ENCODE measurements at places on chromosomes 13 and 19. TPM values are rescaled to one million over a fixed set of nuclear protein-coding genes. Genes with fewer than 3 reads are reported as not detected.
A peak's percentile ranks its signal among the peaks of the same experiment; 100 is the strongest.

DNA sequence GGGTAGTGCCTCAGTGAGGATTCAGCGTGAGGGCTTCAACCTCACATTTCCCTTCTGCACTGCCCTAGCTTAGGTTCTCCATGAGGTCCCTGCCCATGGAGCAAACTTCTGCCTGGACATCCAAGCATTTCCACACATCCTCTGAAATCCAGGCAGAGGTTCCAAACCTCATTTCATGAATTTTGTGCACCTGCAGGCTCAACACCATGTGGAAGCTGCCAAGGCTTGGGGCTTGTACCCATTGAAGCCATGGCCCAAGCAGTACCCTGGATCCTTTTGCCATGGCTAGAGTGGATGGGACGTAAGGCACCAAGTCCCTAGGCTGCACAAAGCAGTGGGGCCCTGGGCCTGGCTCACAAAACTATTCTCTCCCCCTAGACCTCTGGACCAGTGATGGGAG lies 877.1 kb upstream of the KLHL1 start:
- H3K36me3 ChIP-seq = no peaks in the 10 kb centered on the region
- H3K27me3 ChIP-seq = no peaks in the 10 kb centered on the region
- no peak overlapping the region for H3K4me3 ChIP-seq

DNA sequence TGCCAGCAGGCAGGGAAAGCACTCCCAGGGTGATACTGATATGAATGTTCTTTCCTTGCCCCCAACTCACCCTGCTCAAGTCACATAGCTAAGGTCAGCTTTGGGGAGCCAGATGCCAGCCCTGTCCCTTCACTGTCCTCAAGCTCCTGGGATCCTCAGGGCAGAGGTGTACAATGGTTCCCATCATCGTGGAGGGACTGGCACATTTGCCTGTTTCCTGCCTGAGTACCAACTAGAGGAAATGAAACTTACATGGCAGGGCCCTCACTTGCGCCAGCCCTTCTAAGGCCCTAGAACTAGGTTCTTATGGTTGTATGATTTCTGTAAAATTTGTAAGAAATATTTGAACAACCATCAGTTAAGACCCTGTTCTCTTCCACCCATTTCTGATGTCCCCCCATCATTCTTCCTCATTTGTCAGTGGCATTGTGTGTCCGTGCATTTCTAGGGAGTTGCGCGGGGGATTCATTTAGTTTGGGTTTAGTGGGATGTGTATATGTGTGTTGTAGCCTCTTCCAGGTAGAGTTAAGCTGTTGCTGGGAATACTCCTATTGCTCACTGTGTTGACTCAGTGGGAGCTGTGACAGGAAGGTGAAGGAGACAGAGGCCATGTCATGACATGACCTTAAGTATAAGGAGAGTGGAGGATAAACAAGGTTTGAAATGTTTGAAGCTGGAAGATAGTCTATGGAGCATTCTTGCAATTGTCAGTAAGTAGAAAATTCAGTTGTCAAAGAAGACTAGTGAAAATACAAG lies 41.3 kb upstream of the RCBTB2 start:
- no peaks in the 10 kb centered on the region for H3K4me1 ChIP-seq
- H3K27ac ChIP-seq = no peak overlapping the region
- no peak overlapping the region for H3K4me3 ChIP-seq
- no peaks in the 10 kb centered on the region for H3K27me3 ChIP-seq
- no peaks in the 10 kb centered on the region for H3K36me3 ChIP-seq

DNA sequence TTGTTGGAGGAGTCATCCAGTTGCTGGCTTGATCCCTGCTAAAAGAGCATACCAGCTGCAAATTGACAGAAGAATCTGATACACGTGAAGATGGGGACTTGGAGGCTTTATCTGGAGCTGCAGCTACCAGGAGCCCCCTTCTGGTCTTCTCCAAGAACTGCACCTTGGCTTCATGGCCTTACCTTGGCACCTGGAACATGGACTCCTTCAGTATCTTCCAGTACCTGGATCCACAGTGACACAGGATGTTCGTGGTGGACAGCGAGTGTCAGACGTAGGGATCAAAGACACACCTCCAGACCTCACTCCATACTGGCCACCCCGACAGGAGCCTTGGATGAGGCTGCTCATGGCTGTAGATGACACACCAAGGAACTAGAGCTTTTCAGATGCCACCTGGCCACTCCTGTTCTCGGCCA lies 9.9 kb upstream of the ACSBG2 start:
- DNase-seq = peak; percentile 81
- no peaks in the 10 kb centered on the region for H3K27me3 ChIP-seq
- no peaks in the 10 kb centered on the region for H3K36me3 ChIP-seq
- H3K4me1 ChIP-seq = no peaks in the 10 kb centered on the region
- no peak overlapping the region for H3K4me3 ChIP-seq
- no peak overlapping the region for H3K27ac ChIP-seq

DNA sequence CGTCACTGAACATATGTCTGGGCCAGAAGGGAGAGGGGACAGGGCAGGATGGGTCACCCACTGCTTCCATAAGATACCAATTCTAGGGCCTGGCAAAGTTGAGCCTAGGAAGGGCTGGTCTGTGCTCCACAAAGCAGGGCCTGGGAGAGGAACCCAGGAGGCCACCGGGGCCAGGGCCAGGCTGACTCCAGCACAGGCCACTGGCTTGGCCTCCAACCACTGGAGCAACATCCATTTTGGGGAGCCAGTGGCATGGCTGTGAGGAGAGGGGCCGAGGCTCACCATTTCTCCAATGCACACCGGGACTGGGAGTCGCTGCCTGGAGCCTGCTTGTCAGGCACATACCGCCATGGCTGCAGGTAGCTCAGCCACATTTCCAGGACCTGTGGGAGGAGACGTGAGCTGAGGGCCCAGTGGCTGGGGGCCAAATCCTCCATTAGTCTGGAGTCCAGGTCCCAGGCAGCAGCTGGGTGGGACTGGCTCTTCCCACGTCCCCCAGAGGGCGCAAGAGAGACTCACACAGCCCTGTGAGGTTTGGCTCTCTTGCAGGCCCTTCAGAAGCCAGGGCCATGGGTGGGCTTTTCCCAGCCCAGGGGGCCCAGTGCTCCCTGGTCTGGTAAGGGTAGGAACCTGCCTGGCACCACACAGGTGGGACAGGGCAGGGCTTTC lies 27.7 kb downstream of the TUBA3C start:
- H3K27me3 ChIP-seq = no peaks in the 10 kb centered on the region
- H3K4me1 ChIP-seq = no peaks in the 10 kb centered on the region
- DNase-seq = no peak
- peaks cover 30% of the 10 kb centered on the region for H3K36me3 ChIP-seq
- no peak overlapping the region for H3K27ac ChIP-seq

- H3K36me3 ChIP-seq = no peaks in the 10 kb centered on the region
- H3K4me1 ChIP-seq = peaks cover 4% of the 10 kb centered on the region
- H3K27me3 ChIP-seq = no peaks in the 10 kb centered on the region
- no peak for DNase-seq
Observed at GRCh38 chr19:6521718-6522646, 8.8 kb upstream of the TNFSF9 start.

The CFAP97D2 gene
- total RNA-seq = not detected

DNA sequence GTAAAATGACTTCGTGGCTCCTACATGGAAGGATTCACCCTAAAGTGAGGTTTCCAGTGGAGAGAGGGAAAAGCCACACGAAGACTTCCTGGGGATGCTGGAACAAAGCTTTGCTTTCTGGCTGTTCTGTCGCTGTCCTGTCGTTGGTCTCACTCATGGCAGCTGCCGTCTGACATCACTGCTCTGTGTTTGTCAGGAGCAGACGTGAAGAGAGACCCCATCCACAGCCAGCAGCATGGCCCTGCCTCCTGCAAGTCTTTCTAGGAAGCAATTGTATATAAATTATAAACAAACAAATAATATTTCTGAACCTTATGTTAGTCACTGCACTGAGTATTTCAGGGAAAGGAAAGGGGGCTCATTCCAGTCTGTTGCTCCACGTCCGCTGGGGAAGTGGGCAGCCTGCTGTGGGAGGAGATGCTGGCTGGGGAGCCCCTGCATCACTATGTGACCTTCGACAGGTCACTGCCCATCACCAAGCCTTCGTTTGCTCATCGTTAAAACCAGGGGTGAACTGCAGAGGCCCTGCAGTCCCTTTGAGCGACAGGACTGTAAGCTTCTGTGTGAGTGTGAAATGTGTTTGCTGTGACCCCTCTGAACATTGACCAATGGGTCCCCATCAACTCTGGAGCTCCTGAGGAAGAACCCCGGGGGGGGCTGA lies 151.0 kb downstream of the DCT start:
- DNase-seq = no peak
- no peak overlapping the region for H3K4me3 ChIP-seq
- no peaks in the 10 kb centered on the region for H3K27me3 ChIP-seq
- no peak overlapping the region for H3K27ac ChIP-seq

The VSTM2B gene
- total RNA-seq = 0.29 TPM

The CPB2 gene
- total RNA-seq = not detected

The MATK gene
- total RNA-seq = 13.5 TPM

DNA sequence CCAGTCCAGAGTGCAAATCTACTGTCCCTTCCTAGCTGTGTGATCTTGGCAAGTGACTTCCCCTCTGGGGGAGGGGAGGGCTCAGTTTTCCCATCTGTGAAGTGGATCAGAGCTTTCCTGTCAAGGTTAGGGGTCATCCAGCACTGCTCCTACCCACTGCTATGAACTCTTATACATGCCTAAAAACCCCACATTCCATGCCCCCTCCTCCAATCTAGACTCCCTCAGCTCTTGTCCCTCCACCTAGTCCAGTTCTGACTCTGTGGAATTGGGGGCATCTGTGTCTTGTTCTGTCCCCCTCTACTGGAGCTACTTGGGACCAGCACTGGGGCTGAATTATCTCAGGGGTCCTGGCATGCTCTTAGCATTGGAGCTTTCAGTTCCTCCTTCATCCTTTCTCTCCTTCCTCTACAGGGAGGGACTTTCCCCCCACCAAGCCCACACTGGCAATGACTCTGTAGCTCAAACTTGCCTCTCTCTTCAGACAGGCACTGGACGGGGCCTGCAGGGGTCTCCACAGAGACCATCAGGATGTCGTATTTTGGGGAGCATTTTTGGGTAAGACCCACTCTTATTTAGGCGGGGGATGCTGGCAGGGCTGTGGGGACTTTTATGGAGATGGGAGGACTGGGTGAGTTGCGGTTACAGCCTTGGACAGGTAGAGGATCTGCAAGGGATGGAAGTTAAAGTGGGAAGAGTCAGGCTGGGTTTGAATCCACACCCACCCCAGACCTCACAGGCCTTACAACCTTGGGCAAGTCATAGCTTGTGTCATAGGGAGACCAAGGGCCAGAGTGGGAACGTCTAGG lies 3.6 kb downstream of the FCHO1 start:
- H3K27me3 ChIP-seq = no peaks in the 10 kb centered on the region
- peaks cover 4% of the 10 kb centered on the region for H3K36me3 ChIP-seq
- H3K4me1 ChIP-seq = no peaks in the 10 kb centered on the region
- H3K4me3 ChIP-seq = peak overlapping the region; percentile 35
- no peak overlapping the region for H3K27ac ChIP-seq

DNA sequence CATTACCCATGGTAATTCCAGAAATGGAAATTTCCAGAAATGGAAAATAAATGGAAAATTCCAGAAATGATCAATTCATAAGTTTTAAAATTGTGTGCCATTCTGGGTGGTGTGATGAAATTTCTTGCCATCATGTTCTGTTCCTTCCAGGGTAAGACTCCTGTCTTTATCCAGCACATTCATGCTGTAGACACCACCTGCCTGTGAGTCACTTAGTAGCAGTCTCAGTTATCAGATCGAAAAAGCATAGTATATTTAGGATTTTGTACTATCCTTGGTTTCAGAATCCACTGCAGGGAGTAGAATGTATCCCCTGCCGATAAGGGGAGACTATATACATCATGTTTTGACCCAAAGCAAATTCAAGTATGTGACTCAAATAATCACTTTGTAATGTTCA lies 26.7 kb upstream of the CSNK1A1L start:
- H3K36me3 ChIP-seq = no peaks in the 10 kb centered on the region
- H3K27ac ChIP-seq = no peak overlapping the region
- no peaks in the 10 kb centered on the region for H3K27me3 ChIP-seq
- no peak overlapping the region for H3K4me3 ChIP-seq

DNA sequence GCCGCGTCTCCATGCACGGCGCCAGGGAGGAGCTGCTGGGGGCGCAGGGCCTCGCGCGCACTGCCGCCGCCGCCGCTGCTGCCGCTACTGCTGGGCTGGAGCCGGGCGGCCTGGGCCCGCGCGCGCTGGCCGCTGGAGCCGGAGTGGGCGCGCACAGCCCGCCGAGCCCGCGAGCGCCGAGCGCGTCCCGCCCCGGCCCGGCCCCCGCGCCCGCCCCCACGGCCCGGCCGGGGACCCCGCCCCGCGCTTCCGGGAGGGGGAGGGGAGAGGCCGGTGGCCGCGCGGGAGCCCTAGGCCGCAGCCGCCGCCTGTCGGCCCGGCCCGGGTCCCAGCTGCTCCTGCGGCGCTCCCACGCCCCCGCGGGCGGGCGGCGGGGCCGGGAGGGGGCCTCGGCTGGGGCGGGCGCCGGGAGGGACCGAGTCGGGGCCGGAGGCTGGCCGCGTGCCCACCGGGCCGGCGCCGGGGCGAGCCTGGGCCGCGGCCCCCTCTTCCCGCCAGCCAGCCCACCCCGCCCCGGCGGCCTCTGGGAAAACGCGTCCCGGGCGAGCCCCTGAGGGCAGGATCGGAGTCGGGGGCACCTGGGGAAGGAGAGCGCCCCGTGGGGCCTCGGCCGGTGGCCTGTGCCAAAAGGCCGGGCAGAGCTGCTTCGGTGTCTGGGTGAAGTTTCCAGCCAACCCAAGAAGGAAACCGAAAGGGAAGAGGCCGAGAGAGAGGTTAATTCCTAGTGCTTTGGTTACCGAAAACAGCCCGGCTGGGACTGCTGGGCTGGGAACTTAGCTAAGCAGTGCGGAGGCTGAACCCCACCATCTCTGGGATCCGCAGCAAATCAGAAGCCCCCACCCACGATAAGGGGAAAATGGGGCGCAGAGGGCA lies at the start of gene STK24:
STK24 (minus strand) TSS at position 145 of the 873 bp plus-strand sequence. CDS start 321 bp downstream, outside the sequence.
- DNase-seq = peak; percentile 54
- H3K36me3 ChIP-seq = peaks cover 2% of the 10 kb centered on the region
- H3K27ac ChIP-seq = peak within 1 kb of the TSS; percentile 8
- H3K27me3 ChIP-seq = no peaks in the 10 kb centered on the region
- H3K4me1 ChIP-seq = peaks cover under 1% of the 10 kb centered on the region

The SLC10A2 gene
- not detected for total RNA-seq

DNA sequence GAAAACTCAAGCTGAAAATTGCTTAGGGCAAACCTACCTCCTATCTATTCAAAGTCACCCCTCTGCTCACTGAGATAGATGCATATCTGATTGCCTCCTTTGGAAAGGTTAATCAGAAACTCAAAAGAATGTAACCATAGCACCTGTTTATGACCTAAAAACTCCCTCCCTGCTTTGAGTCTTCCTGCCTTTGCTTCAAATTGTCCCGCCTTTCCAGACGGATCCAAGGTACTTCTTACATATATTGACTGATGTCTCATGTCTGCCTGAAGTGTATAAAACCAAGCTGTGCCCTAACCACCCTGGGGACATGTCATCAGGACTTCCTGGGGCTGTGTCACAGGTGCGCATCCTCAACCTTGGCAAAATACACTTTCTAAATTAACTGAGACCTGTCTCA lies 118.6 kb downstream of the TBC1D4 start:
- no peak overlapping the region for H3K4me3 ChIP-seq
- no peaks in the 10 kb centered on the region for H3K36me3 ChIP-seq
- DNase-seq = no peak
- H3K4me1 ChIP-seq = no peaks in the 10 kb centered on the region

- DNase-seq = peak; percentile 71
- no peaks in the 10 kb centered on the region for H3K4me1 ChIP-seq
- H3K36me3 ChIP-seq = no peaks in the 10 kb centered on the region
- H3K27ac ChIP-seq = no peak overlapping the region
- H3K4me3 ChIP-seq = no peak overlapping the region
Observed at GRCh38 chr19:13430790-13431582, 75.3 kb downstream of the CACNA1A start.

GRCh38 chr13:32548837-32549236 lies 10.2 kb upstream of the N4BP2L2 start:
- no peak for DNase-seq
- H3K27me3 ChIP-seq = no peaks in the 10 kb centered on the region
- H3K36me3 ChIP-seq = no peaks in the 10 kb centered on the region

GRCh38 chr19:19033426-19034203 lies at the start of the genes ARMC6 and SUGP2:
Gene ARMC6, plus strand, starts transcription at chr19:19033603. Its CDS starts 607 bp downstream, at chr19:19034210.
Gene SUGP2, minus strand, starts transcription at chr19:19033517. Its CDS starts 2,446 bp downstream, at chr19:19031071.
- H3K36me3 ChIP-seq = peaks cover 49% of the 10 kb centered on the region
- no peaks in the 10 kb centered on the region for H3K27me3 ChIP-seq
- H3K27ac ChIP-seq = no peak within 1 kb of the TSS

Data from H9 (cell line).